ENCODE measurements at places on chromosomes 16 and 17. TPM values are rescaled to one million over a fixed set of nuclear protein-coding genes. Genes with fewer than 3 reads are reported as not detected.

Gene CCL4L2
- not detected for total RNA-seq

Gene SP6
- total RNA-seq: 4.0 TPM

Gene KRTAP4-6
- not detected for total RNA-seq

Gene CHST5
- total RNA-seq: 0.15 TPM

Gene SCGB1C2
- total RNA-seq: not detected

Gene CA5A
- total RNA-seq: not detected

Gene PDIA2
- total RNA-seq: 1.1 TPM

Gene SLFN13
- 56.5 TPM for total RNA-seq

GRCh38 chr17:38728290-38728831 lies 1.8 kb upstream of the CISD3 start:
- DNase-seq: no peak

GRCh38 chr17:3894911-3895343 lies 2.1 kb upstream of the CAMKK1 start:
- DNase-seq: no peak

DNA sequence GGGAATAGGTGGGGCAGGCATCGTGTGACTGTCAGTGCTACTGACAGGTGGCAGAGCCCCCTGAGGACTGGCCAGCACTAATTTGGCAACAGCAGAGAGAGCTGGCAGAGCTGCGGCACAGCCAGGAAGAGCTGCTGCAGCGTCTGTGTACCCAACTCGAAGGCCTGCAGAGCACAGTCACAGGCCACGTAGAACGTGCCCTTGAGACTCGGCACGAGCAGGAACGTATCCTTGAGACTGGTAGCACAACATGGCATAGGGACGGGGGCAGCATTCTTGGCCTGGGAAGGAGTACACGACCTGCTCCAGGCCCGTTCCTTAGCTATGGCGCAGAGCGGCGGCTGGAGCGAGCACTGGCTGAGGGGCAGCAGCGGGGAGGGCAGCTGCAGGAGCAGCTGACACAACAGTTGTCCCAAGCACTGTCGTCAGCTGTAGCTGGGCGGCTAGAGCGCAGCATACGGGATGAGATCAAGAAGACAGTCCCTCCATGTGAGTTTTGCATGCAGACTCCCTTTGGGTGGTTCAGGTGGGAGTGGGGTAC lies 3.0 kb upstream of the NRN1L start:
- DNase-seq: no peak

DNA sequence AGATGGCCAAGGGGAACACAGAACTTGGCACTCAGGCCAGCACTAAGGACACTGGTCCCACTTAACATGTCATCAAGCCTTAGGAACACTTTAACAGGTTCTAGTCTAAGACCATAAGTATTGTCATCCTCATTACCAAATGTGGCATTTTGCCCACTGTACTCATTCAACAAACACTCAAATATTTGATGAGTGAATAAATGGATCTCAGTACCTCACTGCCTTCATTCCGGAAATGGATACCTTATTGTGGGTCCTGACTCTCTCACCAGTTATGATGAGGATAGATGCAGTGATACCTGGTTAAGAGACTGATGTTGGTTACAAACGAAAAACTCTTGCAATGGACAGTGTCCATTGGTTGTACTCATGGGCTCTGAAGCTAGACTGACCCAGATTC lies 455.2 kb upstream of the DYNLRB2 start:
- no peak for DNase-seq

DNA sequence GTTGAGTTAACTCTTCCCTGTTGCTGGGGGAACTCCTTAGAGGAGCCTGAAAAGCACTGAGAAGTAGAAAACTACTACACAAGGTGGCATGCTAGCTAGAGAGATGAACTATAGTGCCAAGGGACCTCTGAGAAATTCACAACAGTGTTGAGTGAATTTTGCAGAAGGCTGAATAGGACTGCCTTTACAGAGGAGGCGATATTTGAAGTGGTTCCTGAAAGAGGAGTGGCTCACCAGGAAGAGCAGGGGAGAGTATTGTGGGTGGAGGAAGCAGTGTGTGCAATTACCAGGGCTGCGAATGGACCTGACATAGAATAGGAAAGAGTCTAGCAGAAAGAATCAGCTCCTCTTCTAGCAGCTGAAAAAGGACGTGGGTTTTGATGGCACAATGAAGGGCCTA lies 66.4 kb downstream of the CDK5R1 start:
- no peak for DNase-seq

- no peak for DNase-seq
Measured at GRCh38 chr17:17156107-17156506, 50.0 kb downstream of the PLD6 start.

DNA sequence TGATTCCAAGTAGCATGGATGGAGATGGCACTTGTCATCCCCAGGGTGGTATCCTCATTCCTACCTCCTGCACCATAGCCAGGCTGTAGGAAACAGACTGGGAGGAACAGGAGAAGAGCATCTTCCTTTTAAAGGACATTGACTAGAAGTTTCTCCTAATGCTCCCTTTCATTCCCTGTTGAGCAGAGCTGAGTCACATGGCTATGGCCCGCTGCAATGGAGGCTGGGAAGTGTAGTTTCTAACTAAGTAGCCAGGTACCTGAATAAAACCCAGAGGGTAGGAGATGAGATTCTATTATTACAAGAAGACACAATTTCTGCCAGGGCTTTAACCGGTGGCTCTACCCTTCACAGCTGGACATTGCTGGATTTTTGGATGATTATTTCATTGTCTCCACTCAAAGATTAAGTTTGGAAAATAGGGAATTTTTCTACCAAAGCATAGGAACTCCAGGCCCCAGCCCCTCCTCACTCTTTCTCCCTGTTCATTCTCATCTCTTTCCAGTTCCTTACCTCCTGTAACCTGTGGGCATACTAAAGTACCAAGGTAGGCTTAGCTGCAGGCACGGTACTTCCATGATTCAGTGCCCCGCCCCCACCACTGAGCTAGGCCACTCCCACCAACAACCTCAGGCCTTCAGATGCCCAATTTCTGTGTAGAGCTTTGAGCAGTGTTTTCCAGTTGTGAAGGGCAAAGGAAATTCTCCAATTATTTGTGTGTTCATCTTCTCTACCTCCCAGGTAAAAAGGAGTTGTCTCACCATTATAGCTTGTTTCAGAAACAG lies 378.3 kb downstream of the CDH13 start:
- no peak for DNase-seq

- DNase-seq: no peak
Measured at GRCh38 chr17:52011064-52011463, 147.4 kb downstream of the CA10 start.

- DNase-seq: no peak
Measured at GRCh38 chr17:18187226-18187625, 3.6 kb downstream of the ALKBH5 start.

GRCh38 chr17:82216301-82217119 lies 3.9 kb upstream of the CCDC57 start:
- no peak for DNase-seq

DNA sequence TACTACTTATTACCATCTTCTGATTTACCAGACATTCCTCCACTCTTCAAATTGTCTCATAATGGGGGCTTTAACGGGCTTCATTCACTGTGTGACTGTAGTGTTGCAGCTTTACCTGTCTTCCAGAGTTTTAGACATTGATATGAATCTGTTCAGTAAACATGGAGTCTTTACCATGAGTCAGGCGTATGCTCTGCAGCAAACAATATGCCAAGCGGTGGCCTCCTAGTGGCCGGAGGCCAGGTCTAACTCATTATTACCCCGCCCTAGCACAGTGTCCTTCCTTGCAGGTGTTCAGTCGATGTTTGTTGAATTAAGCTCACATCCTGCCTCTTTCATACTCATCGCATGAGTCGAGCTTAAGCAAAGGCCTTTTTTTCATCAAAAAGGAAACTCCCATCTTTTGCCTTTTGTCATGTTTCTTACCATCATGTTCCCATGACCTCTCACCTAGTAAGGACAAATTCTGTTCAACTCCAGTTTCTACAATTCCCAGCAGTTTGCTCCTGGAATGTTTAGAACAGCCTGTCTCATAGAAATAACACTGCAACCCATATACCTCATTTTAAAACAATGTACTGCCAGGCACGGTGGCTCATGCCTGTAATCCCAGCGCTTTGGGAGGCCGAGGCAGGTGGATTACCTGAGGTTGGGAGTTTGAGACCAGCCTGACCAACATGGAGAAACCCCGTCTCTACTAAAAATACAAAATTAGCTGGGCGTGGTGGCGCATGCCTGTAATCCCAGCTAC lies 39.4 kb downstream of the TUBD1 start:
- DNase-seq: peak; percentile 97

GRCh38 chr16:56614549-56614991 lies 6.2 kb downstream of the MT2A start:
- DNase-seq: no peak

All from Panc1 (cell line).